RWPE1 (cell line): ENCODE measurements at places on chromosomes 13 and 19.

DNA sequence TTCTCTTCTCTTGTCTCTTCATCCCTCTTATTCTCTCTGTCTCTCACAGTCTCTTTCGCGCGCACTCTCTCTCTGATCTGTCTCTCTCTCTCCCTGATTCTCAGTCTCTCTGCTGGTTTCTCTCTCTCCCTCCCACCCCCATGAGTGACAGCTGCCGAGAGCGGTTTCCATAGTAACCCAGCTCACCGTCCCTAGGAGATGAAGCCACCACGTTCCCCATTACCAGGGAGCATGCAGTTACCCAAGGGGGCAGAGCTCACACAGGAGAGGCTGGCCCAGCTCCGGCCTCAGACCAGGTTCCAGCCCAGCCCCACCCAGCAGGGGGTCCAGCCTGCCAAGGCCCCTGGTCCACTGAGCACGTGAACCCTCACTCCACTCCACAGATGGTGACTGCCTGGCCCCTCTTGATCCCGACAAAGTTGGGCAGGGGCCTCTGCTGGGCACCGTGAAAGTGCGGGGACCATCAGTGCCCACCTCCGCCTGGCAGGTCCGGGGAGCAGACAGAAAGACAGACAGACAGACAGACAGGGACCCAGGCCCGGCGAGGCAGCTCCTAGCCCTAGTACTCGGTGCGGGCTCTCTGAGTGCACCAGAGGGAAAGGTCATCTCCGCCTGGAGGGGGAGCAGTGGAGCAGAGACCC is 50.6 kb downstream of the CELF5 start:
- DNase-seq, result no peak

DNA sequence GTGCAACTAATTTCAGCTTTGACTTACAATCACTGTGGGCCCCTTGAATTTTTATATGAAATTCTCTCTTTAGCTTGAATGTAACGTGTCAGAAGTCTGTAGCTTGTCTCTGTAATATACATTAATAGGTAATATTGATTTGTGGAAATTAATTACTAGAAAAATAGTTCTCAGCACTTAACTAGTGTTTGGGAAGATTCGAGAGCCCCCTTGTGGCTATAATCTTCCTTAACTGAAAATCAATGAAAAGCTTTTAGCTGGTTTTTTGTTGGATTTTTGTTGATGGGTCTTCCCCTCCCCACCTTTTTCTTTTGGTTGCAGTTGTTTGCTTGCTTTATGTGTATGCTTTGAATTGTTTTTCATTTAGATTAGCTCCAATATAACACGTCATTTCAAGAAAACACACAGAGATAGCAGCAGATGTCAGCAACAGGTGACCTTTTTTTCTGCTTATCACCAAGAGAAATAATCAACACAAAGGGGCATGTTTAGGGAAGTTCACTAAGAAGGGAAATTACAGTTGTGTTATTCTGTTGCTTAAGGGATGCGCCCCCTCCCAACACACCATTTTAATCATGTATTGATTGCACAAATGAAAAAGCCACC is 176.8 kb downstream of the OXGR1 start:
- no peak for DNase-seq

- no peak for DNase-seq
Observed at GRCh38 chr19:23804676-23805075, 46.0 kb upstream of the ZNF681 start.

- no peak for DNase-seq
Observed at GRCh38 chr19:41619018-41619556, 7.8 kb downstream of the CEACAM4 start.

GRCh38 chr19:21322528-21322927 is 6.7 kb downstream of the ZNF708 start:
- no peak for DNase-seq

DNA sequence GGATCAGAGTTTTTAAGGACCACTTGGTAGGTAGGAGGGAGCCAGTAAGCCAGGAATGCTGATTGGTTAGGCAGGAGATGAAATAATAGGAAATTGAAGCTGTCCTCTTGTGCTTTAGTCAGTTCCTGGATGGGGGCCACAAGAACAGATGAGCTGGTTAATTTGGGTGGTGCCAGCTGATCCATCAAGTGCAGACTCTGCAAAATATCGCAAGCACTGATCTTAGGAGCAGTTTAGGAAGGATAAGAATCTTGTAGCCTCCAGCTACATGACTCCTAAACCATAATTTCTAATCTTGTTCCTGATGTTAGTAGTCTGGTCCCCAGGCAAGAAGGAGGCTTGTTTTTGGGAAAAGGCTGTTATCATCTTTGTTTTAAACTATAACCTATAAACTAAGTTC is 117.9 kb upstream of the GPR12 start:
- no peak for DNase-seq

GRCh38 chr13:89950225-89950624 is 1397.3 kb upstream of the MIR17HG start:
- DNase-seq, result no peak

GRCh38 chr13:110319774-110320509 is 12.9 kb downstream of the COL4A2 start:
- DNase-seq, result peak; percentile 90

DNA sequence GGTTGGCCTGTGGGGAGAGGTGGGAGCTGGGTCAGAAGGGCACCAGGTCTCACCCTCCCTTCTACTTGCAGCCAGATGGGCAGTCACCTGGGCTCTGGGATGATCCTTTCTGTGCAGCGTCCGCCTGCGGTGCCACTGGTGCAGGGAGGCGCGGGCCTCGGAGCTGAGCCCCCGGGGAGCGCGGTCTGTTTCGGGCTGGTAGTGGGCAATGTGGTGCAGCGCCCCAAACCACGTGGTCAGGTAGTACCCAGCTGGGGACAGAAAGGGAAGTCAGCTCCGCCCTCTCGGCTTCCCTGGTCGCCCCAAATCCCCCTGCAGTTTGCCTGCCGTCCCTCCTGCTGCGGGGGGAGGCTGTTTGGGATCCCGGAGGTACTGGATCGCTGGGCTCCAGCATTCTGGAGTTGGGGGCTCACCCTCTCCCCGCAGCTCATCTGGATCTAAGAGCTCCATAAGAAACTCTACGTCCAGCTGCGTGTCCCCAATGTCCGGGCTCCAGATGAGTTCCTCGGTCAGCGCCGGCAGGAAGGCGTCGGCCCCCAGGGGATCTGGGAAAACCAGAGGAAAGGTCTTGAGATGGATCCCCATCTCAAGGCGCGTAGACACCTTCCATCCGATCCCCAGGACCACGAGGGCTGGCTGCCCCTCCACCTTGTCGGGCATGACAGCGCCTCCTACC is 8.8 kb downstream of the RINL start:
- DNase-seq, result no peak

GRCh38 chr13:31920727-31921100 is 110.9 kb upstream of the FRY start:
- DNase-seq, result no peak

GRCh38 chr13:94333131-94333820 is 146.2 kb downstream of the DCT start:
- no peak for DNase-seq

DNA sequence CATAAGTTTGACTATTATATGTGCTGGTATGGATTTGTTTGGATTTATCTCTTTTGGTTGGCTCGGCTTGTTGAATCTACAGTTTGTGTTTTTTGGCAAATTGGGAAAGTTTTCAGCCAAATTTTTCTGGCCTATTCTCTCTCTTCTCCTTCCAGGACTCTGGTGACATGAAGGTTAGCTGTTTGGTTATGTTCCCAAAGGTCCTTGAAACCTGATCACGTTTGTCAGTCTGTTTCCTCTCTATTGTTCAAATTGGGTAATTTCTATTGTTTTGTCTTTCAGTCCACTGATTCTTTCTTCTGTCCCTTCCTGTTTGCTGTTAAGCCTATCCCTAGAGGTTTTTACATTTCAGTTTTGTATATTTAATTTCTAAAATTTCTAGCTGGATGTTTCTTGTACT is 81.5 kb upstream of the SHISA2 start:
- DNase-seq, result no peak

DNA sequence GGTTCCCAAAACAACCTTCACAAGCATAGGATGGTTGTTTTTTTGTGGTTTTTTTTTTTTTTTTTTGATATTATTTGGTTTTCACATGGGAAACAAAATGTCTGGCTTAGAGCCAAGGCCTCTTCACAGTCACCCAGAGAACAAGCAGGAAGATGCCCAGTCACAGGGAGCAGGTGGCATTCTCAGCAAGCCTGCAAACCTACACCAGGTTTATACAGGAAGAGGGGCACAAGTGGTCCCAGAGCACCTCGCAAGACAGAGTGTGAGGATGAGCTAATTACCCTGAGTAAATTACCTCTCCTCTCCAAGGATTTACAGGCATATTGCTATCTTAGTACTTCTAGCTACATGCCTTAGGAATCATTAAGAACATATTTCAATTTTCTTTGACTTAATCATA is 1375.6 kb downstream of the EFNB2 start:
- no peak for DNase-seq
